ENCODE measurements at places on chromosomes 16 and 17.

DNA sequence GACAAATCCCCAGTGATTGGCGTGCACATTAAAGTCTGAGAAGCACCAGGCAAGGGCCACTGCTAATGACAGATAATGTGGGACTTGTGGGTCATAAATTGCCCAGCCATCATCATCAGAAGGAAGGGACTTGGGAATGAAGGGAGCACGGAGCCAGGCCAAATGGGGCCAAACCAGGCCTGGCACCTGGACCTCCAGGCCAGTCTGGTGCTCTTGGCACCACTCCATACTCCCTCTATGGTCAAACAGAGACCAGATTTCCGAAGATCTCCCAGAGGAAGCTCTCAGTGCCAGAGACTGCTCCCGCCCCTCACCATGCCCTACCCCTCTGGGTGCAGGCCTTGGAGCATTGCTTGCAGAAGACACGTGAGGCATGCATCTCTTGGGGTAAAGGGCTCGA, 142.2 kb downstream of the CCDC182 start:
- no peak for DNase-seq

- DNase-seq: no peak
Measured at GRCh38 chr16:2350500-2350899, 10.0 kb upstream of the ABCA3 start.

DNA sequence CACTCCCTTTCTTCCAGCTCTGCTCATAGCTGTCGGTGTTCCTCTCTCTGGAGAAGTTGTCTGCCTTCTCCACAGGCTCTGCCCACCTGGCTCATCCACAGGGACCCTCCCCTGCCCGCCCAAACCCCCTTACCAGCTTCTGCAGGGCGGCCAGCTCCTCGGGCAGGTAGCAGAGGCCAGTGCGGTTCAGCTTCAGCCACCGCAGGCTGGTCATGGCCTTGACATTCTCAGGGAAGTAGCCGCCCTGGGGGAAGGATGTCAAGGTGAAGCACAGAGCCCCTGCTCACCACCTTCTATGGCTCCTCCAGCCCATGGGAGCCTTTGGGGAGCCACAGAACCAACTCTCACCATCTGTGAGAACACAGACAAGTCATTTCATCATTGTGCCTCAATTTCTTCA, 1.8 kb downstream of the FLII start:
- DNase-seq: no peak

- DNase-seq: no peak
Measured at GRCh38 chr16:583470-583814, 6.4 kb upstream of the RAB40C start.

GRCh38 chr16:64363039-64363438, 758.8 kb downstream of the CDH11 start:
- no peak for DNase-seq

DNA sequence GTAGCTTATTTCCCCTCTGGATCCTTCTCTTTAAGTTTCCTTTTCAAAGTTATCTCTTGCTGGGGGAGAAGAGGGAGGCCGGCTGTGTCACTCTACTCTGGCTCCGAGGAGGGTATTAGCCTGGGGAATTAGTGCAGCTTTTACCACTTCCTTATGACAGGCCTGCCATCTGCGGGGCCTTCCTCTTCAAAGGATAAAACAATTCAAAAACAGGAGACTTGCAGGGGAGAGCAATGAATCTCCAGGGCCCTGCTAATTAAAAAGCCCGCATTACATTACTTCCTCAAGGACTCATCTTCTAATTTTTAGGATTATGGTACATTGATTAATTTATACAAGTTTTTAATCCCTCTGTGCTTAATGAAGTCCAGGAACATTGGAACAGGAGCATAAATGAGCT, 190.9 kb upstream of the CDH5 start:
- no peak for DNase-seq

- no peak for DNase-seq
Measured at GRCh38 chr17:47172696-47173565, 16.2 kb downstream of the CDC27 start.

- peak; percentile 72 for DNase-seq
Measured at GRCh38 chr16:67883872-67884261, 818 bp upstream of the NRN1L start.

- DNase-seq: no peak
Measured at GRCh38 chr16:30446203-30446595, 525 bp upstream of the SEPHS2 start.

DNA sequence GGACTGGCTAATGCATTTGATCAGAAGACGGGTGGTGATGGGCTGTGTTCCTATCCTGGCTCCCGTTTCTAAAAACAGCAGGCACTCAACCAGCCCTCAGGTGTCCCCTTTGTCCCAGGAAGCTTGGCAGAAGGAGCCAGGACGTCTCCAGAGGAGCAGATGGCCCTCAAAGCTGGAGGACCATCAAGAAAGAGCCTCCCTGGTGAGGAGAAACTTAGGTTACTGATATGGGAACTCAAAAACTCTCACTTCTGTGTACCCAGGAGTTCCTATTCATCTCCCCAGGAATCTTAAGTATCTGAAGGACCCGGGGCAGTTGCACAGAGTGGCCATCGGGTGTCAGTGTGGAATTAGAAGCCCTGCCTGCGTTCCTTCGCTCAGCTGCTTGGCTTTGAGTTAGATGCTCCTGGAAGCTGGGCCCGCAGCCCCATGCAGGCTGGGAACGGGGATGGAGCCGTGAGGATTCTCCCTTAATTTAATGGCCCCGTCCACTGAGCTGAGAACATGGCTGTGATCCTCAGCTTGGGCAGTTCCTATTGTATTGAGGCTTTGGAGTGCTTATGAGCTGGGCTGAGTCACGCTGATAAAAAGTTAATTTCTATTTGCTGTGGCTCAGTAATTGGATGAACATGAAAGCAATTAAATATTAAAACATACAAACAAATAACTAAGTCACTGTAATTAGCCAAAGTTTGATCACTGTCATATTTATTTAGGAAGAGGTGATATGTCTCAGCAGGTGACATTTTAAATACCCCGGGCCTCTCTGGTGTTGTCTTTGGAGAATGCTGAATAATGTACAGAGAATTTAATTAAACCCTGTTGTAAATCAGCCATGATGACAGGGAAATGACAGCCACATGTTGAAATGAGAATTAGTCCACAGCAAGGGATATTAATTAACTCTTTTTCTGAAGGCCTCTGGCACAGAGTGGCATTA, 402.1 kb downstream of the SEC14L1 start:
- peak; percentile 86 for DNase-seq

DNA sequence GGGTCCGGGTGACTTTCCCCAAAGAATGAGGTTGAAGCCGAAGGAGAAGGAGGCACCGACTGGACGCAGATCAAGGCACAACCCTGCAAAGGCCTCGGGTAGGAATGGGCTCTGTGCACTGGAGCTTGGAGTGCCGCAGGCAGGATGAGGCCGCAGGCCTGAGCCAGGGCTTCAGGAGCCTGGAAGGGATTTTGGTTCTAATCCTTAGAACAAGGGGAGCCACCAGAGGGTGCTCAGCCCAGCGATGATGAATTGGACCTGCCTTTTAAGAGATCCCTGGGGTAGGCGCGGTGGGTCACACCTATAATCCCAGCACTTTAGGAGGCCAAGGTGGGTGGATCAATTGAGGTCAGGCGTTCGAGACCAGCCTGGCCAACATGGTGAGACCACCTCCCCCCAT, 8.1 kb downstream of the CIBAR2 start:
- DNase-seq: no peak

DNA sequence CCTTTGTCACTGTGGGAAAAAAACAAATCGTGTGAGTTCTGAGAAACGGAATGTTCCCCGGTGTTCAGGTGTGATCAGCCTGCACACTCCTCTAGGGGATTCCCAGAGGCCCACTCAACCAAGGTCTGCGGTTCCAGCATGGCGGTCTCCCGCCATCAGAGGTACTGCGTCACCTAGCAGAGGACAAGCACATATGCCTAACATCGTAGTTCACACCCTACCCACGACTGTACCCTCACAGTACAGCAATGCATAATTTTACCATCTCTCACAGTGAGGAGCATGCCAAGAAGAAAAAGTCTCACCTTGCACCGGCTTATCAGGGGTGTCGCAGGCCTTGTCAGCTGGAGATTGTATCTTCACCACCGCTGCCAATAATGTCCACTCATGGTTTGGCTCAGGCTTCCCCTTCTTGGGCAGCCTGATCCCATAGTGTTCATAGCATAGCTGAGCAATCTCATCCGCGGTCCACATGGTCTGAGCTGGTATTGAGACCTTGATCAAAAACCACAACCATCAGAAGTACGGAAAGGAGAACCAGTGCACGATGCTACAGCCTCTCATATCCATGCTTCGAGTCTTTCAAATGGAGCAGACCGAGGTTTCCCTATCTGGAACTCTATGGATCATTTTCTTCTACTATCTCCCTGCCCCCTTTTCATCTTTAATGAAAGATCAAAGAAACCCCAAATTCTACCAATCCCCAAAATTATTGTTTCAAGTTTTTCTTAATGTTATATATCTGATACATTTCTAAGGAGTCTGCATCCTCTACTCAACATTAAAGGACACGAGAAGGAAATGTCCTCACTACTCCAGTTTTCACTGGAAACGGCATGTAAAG, 2.5 kb downstream of the ADAT1 start:
- peak; percentile 70 for DNase-seq

DNA sequence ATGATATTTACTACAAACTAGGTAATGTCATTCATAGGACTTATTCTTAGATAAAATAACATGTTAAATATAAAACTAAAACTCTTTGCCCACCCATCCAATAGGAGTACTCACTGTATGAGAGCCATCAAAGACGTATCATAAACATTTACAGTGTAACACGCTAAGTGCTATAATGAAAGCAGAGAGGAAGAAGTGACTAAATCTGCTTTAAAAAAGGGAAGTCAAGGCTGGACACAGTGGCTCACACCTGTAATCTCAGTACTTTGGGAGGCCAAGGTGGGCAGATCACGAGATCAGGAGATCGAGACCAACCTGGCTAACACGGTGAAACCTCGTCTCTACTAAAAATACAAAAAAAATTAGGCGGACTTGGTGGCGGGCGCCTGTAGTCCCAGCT, 32.4 kb downstream of the SPAG9 start:
- no peak for DNase-seq

DNA sequence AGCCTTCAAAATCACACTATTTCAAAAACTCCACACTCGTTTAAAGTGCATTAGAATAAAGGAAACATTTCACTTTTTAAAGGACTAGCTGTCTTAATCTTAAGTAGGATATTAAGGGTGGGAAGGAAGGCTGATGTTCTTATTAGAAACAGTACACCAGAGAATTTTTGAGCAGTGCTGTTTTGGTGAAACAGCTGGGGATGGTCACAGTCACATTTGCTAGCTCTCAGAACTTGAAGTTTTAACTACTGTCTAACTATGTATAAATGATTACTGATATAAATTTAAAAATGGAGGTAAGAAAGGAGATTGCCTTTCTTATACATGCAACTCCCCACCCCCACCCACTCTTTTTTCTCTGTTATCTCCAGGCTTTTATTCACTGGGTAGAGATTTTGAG, 38.5 kb upstream of the SLC5A11 start:
- no peak for DNase-seq

DNA sequence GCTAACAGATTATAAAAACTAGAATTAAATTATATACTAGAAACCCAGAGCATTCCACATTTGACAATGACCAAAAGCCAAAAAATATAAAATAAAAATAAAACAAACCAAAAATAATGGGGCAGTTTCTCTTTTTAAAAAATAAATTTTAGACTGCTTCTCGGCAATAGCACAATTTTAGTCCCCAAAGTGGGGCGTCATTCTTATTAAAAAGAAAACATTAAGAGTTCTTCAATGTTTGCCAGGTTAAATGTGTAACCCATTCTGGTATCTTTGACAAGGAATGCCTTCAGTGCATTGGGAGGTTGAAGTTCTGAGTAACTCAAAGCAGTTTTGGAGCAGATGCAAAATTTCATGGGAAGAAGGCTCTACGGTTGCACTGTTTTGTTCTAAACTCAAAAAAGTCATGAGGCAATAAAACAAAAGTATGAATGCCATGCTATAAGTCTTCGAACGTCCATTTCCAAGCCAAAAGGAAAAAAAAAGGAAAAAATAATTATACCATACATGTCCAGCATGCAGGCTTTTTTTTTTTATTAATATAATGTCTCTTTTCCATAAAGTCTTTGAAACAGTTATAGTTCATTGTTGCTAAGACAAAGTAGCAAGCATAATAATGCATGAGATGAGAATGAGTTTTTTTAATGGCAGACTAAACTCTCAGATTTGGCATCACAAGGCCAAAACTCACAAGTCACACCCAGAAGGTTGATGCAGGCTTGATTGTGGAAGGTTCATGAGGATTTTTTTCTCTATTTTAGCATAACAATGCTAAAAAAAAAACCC, 3.1 kb downstream of the MAF start:
- no peak for DNase-seq

DNA sequence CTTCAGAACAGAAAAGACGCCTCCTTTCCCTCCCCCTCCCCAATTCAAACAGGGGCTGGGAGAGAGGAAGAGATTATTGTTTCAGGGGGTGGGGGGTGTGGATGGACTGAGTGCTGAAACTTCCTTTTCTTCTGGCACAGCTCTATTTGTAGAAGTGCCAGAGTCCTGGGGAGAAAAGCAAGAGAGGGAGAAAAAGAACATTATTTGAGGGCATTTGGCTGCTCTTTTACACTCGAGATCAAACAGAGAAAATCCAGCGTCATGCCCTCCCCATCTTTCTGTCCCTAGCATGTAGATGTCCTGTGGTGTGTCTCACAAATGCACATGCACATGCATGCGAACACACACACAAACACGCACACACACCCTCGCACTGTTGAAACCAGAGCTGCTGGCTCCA, 13.0 kb downstream of the ARL4D start:
- DNase-seq: no peak

GRCh38 chr16:35339337-35339736, 1879.9 kb downstream of the TP53TG3F start:
- no peak for DNase-seq

- DNase-seq: no peak
Measured at GRCh38 chr16:84758627-84759026, 58.8 kb downstream of the USP10 start.

GRCh38 chr17:81348097-81349055, 46.9 kb upstream of the BAHCC1 start:
- no peak for DNase-seq

GRCh38 chr16:60230666-60231065, 1496.5 kb upstream of the GOT2 start:
- DNase-seq: no peak

DNA sequence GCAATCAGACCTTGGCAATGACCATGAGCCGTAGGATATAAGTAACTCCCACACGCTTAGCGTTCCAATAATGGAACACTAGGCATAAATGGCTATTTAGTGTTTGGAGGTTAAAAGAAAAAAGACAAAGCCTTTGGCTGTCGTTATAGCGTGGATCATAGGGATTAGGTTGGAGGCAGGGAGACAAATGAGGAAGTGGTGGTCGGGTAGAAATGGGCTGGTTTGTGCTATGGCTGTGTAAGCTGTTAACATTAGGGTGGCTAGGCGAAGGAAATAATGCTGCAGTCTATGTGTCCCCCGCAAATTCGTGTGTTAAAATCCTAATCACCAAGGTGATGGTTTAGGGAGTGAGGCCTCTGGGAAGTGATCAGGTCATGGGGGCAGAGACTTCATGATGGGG, 120.4 kb upstream of the IRX6 start:
- no peak for DNase-seq
